Chondrocyte (in vitro differentiated cells): ENCODE measurements at places on chromosomes 12 and 14. TPM values are rescaled to one million over a fixed set of nuclear protein-coding genes. Genes with fewer than 3 reads are reported as not detected.
A peak's percentile ranks its signal among the peaks of the same experiment; 100 is the strongest.

GRCh38 chr12:124586756-124587155, 19.3 kb upstream of the NCOR2 start:
- H3K27me3 ChIP-seq, result no peaks in the 10 kb centered on the region
- no peak overlapping the region for H3K27ac ChIP-seq
- H3K36me3 ChIP-seq, result no peaks in the 10 kb centered on the region
- H3K4me1 ChIP-seq, result peaks cover 20% of the 10 kb centered on the region
- no peak for DNase-seq
- no peak overlapping the region for H3K4me3 ChIP-seq

- H3K36me3 ChIP-seq, result no peaks in the 10 kb centered on the region
- DNase-seq, result no peak
- peaks cover 6% of the 10 kb centered on the region for H3K27me3 ChIP-seq
- no peak overlapping the region for H3K27ac ChIP-seq
These were observed 88.2 kb downstream of the RASSF9 start for GRCh38 chr12:85747941-85748495.

The BHLHE41 gene
- total RNA-seq, result 5.8 to 6.5 TPM (median 6.0 TPM) in 3 replicates

DNA sequence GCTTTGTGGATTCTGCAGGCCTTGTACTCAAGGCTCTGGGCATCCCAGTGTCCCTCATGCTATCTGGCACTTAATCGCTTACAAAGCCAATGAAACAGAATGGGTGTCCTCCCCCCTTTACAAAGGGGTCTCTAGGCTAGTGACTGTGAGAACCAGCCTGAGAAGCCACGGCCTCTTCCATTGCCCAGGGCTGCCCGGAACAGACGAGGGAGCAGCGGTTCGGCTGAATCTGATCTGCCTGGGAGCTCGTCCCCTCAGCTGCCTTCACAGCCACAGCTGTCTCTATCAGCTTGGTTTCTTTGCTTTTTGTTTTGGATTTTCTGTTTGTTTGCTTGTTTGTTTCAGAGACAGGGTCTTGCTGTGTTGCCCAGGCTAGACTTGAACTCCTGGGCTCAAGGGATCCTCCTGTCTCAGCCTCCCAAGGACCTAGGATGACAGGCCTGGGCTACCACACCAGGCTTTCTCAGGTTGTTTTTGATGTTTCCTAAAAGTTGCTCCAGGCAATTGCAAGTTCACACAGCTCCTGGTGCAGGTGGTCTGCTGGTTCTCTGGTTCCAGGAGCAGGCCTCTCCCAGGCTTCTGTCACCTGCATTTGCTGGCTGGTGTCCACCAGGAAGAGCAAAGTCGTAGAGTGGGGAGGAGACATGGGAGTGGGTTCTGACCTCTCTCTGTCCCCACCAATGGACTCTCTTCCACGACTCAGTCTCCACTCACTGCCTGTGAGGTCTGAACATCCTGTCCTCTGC, 10.9 kb upstream of the RIN3 start:
- DNase-seq, result no peak
- peaks cover 43% of the 10 kb centered on the region for H3K4me1 ChIP-seq
- H3K36me3 ChIP-seq, result no peaks in the 10 kb centered on the region
- H3K27me3 ChIP-seq, result no peaks in the 10 kb centered on the region

DNA sequence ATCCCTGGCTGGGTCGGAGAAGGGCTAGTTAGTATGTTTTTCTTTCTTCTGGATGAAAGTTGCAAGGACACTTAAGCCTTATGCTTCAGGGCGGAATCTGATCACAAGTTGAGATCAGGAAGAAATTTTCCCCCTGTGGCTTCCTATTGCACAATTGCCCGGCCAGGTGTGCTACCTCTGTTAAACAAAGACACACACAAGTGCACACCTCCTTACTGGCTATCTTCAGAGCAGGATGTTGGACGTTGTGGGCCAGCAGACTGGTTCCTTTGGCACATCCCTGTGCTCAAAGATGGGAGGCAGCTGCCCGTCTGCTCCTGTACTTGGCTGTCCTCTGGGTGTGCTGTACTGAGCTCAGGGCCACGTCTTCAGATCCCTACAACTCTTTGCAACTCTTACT, 19.1 kb downstream of the ETV6 start:
- H3K27me3 ChIP-seq, result no peaks in the 10 kb centered on the region
- no peak for DNase-seq
- H3K4me3 ChIP-seq, result no peak overlapping the region

The KRT77 gene
- not detected in 3 replicates for total RNA-seq

The LGR5 gene
- 13.8 to 31.0 TPM (median 14.3 TPM) in 3 replicates for total RNA-seq

DNA sequence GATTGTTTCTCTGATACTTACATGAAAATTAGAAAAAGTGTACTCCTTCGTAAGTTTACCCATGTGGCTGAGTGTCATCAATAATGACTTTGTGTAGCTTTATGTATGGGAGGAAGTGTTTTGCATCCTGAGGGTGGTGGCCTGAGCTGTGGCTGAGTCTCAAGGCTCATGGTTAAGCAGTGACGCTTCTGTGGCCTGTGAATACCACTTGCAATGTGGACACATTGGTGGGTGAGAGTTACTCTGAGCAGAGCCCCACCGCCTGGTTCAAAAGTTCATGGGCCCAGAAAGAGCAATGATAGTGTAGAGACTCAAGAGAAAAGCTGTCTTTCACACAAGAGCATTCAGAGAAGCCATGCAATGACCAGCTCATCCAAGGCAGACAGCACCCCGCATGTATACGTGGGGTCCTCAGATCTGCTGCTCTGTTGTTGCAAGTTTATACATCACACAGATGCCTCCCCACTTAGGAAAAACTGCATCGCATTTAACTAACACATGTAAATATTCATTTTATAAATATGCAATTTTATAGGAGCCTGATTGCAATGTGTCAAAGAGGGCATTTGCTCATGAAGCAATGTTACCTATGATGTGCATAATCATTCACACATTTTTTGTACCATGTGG, 55.1 kb upstream of the FRMD6 start:
- H3K4me1 ChIP-seq, result peaks cover 57% of the 10 kb centered on the region
- H3K36me3 ChIP-seq, result no peaks in the 10 kb centered on the region
- no peak for DNase-seq
- no peaks in the 10 kb centered on the region for H3K27me3 ChIP-seq
- H3K4me3 ChIP-seq, result peak overlapping the region; percentile 17

The SSTR1 gene
- total RNA-seq, result not detected in 3 replicates
